ENCODE measurements at places on chromosomes 4 and X.

- DNase-seq: no peak
These were observed 33.7 kb upstream of the SPP1 start for GRCh38 chr4:87941537-87942392.

DNA sequence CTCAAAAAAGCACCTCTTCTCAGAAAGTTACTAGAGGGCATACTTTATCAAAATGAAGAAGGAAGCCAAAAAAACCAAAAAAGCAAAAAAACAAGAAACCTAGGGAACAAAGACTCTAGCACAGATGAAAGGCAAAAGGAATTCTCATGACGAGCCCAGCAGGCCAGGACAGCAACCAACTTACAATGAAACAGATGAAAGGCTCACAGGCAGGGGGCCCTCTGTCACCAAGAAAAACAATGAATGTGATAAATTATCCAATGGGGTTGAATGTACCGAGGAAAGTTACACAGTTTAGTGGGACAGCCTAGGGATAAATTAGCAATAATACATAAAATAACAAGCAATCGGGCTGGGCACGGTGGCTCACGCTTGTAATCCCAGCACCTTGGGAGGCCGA, 79.0 kb downstream of the GPR82 start:
- no peak for DNase-seq

- DNase-seq: peak; percentile 66
These were observed 73.0 kb upstream of the SCOC start for GRCh38 chr4:140300271-140300970.

GRCh38 chrX:48736303-48736702, 25.2 kb upstream of the GLOD5 start:
- no peak for DNase-seq

DNA sequence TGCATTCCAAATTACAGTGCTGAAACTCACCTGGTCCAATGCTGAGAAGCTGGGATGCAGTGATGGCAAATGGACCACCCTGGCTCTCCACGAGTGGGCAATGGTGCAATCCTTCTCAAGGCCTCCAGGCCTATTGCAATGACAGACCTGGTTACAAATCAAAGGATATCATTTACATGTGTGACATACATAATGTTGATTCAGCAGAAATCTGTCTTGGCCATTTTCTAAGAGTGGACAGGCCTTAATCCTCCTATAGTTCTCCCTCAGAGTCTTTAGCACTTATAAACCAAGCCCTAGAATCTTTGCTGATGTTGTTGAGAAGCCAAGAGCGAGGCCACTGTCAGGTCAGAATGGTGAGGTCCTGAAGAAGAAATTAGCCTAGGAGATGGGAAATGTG, 17.1 kb downstream of the LRAT start:
- no peak for DNase-seq

- DNase-seq: peak; percentile 2
These were observed 325.0 kb downstream of the PDHA2 start for GRCh38 chr4:96164814-96165351.

GRCh38 chr4:53186714-53187358, 179.0 kb downstream of the SCFD2 start:
- no peak for DNase-seq

GRCh38 chr4:111930659-111931058, 214.6 kb upstream of the FAM241A start:
- no peak for DNase-seq

Measured in HFFc6 (cell line).